ENCODE measurements at places on chromosomes 1 and 21.

- no peak for DNase-seq
Measured at GRCh38 chr1:248790456-248790855, 34.9 kb upstream of the LYPD8 start.

DNA sequence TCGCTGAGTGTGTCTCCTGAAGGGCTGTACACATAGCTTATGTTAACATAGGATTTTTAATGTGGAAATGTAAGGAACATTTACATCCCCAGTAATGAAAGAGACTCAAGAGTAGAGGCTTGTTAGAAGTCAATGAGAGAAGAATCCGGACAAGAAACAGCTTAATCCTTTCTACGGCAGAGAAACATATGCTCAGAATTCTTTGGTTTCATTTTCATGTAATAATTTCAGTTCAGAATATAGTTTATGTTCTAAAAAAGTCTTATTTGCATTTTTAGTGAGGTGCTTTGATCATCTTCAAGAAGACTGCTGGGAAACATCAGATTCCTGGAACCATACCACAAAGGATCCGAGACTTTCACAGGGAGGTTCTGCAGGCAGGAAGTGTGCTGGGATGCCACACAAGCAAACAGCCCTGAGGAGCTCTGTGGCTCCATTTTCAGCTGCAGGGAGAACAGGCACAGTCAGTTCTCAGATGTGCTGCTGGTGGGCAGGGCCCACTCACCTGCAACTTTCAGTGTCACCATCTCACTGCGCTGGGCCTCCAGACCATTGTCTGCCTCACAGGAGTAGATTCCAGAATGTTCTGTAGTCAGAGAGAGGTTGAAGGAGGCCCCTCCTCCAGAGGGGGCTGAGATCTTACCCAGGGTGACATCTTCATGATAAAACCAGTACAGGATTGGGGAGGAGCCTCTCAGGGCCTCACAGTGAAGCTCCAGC is 28.4 kb downstream of the FCRL5 start:
- no peak for DNase-seq

DNA sequence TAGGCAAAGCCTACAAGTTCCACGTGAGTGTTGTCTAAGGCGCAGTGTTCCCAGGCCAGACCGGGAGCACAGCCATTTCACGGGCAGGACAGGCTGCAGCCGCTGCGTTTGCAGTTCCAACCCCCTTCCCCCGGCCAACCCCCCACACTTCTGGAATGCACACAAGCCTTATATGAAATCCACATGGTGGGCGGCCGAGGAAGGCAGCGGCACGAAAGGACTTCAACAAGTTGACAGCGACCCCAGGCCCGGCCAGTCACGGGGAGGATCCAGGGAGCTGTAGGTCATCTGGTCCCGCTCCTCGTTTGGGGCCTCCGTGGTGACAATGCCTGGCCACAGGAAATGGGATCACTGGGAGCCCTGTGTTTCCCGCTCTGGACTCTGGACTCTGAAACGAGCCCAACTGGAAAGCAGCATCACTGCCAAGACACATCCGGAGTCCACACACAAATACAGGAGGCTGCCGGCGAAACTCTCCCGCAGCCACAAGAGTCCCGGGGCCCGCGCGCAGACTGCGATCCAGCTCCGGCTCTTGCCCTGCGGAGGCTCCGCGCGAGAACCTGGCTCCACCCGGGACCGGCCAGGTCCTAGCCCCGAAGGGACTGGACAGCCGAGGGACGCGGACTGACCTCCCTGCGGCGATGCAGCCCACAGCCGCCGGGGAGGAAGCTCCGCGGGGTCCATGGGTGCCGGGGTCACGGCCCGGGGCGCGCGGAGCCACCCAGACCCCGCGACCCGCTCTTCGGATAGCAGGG is 794 bp downstream of the NID1 start:
- peak; percentile 88 for DNase-seq

GRCh38 chr1:180158149-180159147 is 3.8 kb downstream of the QSOX1 start:
- DNase-seq = no peak
